ENCODE measurements at places on chromosomes 5 and 9.

DNA sequence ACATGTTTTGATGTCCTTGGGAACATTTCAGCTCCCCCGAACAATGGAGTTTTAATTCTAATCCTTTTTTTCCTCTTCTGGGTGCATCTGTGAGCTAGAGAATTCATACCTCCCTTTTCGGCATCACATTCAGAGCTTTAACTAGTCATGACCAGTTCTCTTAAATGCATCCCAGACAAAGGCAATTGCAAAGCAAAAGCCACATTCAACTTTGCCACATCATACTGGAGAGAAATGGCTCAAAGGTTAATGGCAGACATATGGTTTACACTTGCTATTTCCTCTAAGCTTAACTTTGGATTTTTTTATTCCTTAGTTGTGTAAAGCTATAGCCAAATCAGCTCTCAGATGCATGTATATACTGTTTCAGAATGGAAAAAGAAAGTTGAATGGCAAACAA, 153.3 kb downstream of the ESM1 start:
- DNase-seq: no peak

GRCh38 chr9:1647776-1648175, 367.4 kb upstream of the SMARCA2 start:
- no peak for DNase-seq

DNA sequence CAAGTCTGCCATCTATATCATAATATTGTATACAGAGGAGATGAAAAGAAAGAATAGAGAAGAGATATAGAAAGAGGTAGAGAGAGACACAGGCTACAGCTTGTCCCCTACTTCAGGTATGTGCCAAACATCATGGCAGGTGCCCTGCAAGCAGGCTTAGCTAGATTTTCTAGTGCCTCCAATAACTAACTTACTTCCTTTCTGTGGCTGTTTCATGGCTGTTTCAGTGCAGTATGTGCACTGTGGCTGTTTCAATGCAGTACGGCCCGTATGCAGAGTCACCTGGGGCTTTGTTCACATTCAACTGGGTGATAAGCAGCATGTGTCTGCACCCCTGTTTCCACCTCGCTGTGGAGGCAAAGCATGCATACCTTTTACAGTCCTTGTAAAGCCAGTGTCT, 327.2 kb downstream of the NTRK2 start:
- DNase-seq: no peak

GRCh38 chr9:1747417-1747967, 267.7 kb upstream of the SMARCA2 start:
- no peak for DNase-seq

GRCh38 chr5:33079548-33079947, 361.2 kb upstream of the TARS1 start:
- DNase-seq: no peak

DNA sequence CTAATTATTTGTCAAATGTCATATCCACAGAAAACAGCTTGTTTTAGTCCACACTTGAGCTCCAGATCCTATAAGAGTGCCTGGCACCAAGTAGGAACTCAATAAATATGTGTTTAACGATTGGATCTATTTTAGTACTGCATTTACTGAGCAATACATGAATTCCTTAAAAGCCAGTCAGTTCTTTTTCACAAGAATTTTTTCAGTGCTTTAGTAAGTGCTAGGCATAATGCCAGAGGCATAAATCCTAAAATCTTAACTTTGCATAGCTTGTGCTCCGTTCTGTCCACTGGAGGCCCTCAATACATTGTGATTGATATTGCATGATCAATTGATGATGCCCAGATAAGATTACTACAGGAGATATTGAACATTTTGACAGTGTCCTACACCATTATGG, 67.3 kb upstream of the PCSK5 start:
- DNase-seq: no peak

Measured in right forelimb (tissue), 1 donor.